ENCODE measurements at places on chromosomes 1 and 21. TPM values are rescaled to one million over a fixed set of nuclear protein-coding genes. Genes with fewer than 3 reads are reported as not detected.

The RAB29 gene
- 12.8 TPM for polyA plus RNA-seq

The RGS13 gene
- polyA plus RNA-seq = not detected

The C1orf56 gene
- polyA plus RNA-seq = 16.2 TPM

The DUSP10 gene
- polyA plus RNA-seq = 10.6 TPM

The KCNJ10 gene
- 79.9 TPM for polyA plus RNA-seq

The DMAP1 gene
- polyA plus RNA-seq = 69.6 TPM

The FCRL6 gene
- not detected for polyA plus RNA-seq

The C4BPB gene
- polyA plus RNA-seq = not detected

The SOX13 gene
- 70.2 TPM for polyA plus RNA-seq

The AMPD1 gene
- polyA plus RNA-seq = not detected

The PIK3R3 gene
- 43.0 TPM for polyA plus RNA-seq

The TDRD5 gene
- not detected for polyA plus RNA-seq

The SPAG17 gene
- not detected for polyA plus RNA-seq
